ENCODE measurements at places on chromosomes 2 and 18.

DNA sequence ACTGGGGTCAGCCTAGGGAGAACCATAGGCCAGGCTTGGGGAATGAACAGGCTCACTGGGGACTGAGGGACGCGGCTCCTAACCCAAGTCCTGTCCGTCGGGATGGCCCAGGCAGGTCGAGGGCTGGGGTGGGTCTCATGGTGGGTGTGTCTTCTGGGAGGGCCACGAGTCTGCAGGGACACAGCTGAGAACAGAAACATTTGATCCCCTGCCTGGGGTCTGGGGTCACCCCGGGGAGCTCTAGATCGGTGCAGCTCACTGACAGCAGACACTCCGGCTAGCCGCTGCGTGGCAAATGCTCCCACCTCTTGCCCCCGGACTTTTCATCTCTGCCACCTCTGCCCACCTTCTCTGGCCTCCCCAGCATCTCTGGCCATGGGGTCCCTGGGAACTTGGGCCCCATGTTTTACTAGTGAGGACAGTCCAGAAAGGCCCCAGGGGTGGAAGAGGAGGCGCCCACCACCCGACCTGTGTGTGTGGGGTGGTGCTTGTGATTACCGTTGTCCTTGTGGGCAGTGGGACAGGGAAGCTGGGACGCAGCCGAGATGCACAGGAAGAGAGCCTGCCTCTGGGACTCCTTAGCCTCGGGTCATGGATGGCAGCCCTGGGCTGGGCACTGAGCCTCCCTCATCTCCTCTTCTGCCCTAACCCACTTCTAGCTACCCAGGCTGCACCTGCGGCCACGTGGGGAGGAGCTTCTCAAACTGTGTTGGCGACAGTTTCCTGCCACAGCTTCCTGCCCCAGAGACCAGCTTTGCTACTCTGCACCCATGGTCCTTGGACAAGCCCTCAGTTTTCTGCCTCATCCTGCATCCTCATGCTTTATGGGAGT is 4.9 kb downstream of the ZAP70 start:
- peak; percentile 52 for DNase-seq

- DNase-seq: no peak
Observed at GRCh38 chr2:101815739-101816391, 118.4 kb downstream of the MAP4K4 start.

- DNase-seq: no peak
Observed at GRCh38 chr2:216448829-216449228, 36.5 kb downstream of the SMARCAL1 start.

GRCh38 chr2:222088561-222088960 is 210.2 kb downstream of the PAX3 start:
- DNase-seq: no peak

- no peak for DNase-seq
Observed at GRCh38 chr2:176813621-176814049, 399.0 kb upstream of the HNRNPA3 start.

- DNase-seq: no peak
Observed at GRCh38 chr2:16120591-16121180, 180.3 kb downstream of the MYCN start.

GRCh38 chr2:113986762-113987290 is 96.9 kb downstream of the ACTR3 start:
- DNase-seq: no peak

GRCh38 chr2:181895818-181896217 is 4.3 kb downstream of the ITPRID2 start:
- DNase-seq: no peak

DNA sequence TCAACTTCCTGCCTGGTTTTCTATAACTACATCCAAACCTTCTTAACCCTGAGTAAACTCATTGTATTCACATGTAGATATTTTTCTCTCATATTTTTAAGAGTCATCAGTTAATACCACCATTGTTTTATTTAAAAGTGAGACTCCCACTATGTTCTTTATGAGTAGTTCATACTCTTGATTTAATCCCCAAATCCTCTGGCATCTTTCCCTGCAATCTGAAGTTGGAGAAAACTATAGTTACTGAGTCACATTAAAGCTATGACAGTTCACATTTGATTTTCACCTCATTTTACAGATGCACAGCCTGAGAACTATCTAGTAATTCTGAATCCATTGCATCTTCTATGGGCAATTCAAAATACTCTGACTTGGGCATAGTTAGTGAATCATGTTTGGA is 1358.7 kb upstream of the NRXN1 start:
- no peak for DNase-seq

DNA sequence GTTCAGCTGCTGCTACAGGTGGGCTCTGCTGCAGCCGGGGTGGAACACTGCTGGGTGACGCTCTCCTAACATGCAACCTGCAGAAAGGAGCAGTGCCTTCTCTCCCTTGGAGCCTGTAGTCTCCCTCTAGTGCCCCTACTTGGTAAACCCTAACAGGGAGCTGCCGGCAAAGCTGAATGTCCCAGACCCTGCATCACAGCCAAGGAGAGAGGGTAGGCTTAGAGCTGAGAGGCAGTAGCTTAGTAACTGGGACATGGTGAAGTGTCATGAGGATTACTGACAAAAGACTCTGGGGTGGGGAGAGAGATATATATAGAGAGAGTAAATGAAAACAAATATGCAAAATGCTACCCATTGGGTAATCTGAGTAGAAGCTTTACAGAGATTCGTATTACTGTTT is 9.9 kb downstream of the NCAPH start:
- no peak for DNase-seq

- DNase-seq: no peak
Observed at GRCh38 chr2:8481463-8482009, 200.3 kb upstream of the ID2 start.

DNA sequence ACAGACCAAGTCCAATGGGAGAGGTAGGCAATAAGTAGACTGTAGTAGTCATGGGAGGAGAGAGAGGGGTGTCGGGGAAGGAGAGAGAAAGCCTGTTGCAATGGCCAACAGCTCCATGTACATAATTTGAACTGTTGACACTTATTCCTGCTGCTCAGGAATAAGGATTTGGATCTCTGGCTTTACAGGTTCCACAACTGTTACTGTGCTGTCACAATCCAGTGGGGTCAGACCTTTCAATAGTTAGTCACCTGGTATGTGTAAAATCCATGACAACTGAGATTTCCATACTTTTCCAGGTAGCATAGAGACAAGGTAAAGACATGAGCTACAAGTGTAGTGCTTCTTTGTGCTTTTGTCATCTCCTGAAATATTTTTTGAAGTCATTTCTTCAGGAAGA is 47.5 kb upstream of the RIOK3 start:
- DNase-seq: no peak

DNA sequence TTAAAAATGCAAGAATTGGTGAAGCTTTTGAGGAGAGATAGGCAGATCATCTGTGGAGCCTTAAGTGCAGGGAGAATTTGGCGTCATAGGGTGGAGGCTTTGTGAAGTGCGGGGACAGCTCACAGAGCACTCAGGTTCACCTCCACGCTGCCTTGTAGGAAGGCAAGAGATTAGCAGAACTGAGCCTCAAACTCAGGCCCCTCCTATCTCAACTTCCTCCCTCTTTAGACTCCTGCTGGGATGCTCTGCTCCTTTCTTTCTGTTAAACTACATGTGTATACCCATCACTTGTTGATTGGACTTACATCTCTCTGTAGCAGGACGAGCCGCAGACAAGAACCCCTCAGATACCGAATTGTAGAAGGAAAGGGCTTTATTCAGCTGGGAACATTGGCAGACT is 422.2 kb downstream of the SETBP1 start:
- no peak for DNase-seq

- no peak for DNase-seq
Observed at GRCh38 chr18:45845410-45845809, 19.9 kb downstream of the SIGLEC15 start.

GRCh38 chr2:240238201-240238600 is 97.7 kb upstream of the OTOS start:
- DNase-seq: no peak

DNA sequence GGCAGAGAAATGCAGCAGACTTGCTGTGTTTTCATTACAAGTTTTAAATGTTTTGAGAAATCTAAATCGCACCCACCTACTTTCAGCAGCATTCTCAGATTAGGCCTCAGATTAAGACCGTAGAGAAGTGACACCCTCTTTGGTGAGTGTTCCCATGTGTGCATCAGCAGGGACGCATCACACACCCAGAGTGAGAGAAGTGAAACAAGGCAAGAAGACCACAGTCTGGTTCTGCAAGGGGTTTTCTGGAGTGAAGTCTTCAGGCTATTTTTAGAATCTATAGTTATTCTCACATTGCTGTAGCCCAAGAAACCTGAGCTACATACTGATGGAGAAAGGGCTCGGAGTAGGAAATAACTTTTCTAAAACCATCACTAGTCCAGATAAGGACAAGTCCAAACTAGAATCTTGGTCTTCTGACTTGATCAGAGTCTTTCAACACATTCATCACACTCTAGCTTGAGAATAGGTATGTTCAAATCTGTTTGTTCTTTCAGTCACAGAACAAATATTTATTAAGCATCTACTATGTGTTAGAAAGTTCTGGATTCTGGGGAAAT is 1216.6 kb upstream of the PIK3C3 start:
- DNase-seq: no peak

GRCh38 chr2:39188960-39189494 is 54.7 kb downstream of the CDKL4 start:
- DNase-seq: no peak

DNA sequence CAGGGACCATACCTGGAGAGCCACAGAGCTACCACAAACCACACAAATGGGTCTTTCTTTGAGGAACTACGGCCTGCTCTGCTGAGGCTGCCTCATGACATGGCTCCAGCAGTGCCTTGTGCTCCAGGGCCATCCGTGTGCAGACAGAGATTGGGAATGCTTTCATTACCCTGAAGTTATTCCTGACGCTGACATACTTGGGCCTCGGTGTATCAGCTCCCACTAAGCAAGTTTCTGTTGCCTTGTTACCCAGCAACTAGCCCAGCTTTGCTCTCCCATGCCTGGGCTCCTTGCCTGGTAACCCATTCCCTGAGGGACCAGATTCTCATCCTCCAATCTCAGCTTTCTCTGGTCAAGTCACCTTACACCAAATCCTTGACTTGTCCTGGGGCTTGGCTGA is 80.3 kb upstream of the FZD7 start:
- no peak for DNase-seq

- no peak for DNase-seq
Observed at GRCh38 chr2:72413716-72414115, 266.1 kb upstream of the CYP26B1 start.

DNA sequence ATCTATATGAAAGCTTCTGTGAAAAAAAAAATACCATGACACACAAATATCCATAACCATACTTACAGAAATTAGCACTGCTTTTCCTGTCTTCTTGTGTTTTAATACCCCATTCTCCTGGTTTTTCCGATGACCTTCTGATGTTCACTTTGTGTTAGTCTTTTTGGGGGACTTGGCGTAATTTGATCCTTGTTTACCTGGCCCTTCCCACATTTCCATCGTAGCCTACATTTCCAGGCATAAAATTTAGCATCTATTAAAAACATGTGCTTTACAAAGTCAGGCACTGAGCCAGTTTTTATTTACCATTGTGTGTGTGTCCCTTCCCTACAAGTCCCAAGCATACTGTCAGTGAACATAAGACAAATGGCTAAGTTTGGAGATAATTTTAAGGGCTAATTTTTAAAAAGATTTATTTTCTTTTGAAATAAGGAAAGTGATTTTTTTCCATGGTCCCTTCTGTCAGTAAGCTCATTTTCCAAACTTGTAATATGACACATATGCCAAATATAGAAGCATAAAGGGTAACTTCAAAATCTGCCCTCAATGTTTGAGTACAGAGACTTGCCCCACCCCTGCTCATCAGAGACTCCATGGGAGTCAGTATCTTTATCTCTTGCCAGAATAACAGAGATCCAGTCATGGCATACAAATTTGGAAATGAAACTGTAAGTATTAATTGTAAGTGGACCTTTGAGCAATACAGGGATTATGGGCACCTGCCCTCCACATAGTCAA is 27.3 kb downstream of the SESTD1 start:
- DNase-seq: no peak

- DNase-seq: peak; percentile 99
Observed at GRCh38 chr2:69914950-69915945, at the start of gene MXD1. TSS of gene MXD1 (plus strand) at chr2:69915109. CDS start at chr2:69915331, 222 bp downstream.

GRCh38 chr2:49177194-49177593 is 22.9 kb upstream of the FSHR start:
- DNase-seq: no peak

GRCh38 chr18:74869904-74870863 is 272.5 kb downstream of the ZNF407 start:
- no peak for DNase-seq

DNA sequence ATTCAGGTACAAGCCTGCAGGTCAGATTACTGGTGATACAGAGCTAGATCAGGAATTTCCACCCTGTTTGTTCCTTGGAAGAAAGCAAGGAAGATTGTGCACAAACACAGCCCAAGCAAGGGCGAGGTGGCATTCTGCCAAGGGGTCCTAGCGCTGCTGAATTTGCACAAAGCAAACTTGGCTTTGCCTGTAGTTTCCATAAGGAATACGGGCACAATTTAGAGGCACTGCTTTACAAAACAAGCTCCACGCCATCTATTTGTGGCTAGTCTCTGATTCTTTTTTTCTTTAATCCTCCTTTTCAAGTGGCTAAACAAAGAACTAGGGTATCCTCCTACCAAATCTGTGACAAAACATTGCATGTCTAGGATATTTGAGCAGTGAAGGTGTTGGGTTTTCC is 195.5 kb upstream of the ACVR2A start:
- DNase-seq: no peak

- no peak for DNase-seq
Observed at GRCh38 chr18:42340423-42341009, 385.5 kb downstream of the PIK3C3 start.

DNA sequence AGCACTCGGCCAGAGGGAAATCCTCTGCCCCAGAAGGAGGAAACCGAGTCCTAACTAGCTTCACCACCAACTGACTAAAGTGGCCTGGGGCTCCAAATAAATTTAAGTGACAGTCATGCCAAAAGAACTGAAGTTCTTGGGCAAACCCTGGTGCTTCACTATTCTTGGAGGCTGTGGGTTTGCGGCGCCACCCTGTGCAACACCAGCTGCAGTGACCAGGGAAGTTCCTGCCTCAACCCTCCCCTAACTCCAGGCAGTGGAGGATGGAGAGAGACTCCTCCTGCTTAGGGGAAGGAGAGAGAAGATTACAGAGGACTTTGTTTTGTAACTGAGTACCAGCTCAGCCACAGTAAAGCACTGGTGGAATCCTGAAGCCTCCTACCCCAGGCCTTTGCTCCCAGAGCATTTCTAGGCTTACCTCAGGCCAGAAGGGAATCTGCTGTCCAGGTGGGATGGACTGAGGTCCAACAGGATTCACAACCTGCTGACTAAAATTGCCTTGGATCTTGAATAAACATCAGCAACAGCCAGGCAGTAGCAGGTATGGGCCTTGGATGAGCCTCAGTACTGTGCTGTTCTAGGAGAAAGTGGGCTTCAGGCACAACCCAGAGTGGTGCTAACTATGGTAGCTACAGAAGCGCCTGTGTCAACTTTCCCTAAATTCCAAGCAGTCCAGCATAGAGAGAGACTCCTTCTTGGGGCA is 29.4 kb upstream of the BMP10 start:
- DNase-seq: no peak

- no peak for DNase-seq
Observed at GRCh38 chr18:78295262-78295661, 684.4 kb upstream of the SALL3 start.
